ENCODE measurements at places on chromosomes 6 and 20. TPM values are rescaled to one million over a fixed set of nuclear protein-coding genes. Genes with fewer than 3 reads are reported as not detected.
A peak's percentile ranks its signal among the peaks of the same experiment; 100 is the strongest.

The FAM209A gene
- 3.3 TPM for total RNA-seq

The OLIG3 gene
- not detected for total RNA-seq

The PHACTR3 gene
- not detected for total RNA-seq

The CLVS2 gene
- not detected for total RNA-seq

The SNPH gene
- 3.0 TPM for total RNA-seq

The POU3F2 gene
- total RNA-seq, result not detected

The C6orf132 gene
- total RNA-seq, result 0.05 TPM

DNA sequence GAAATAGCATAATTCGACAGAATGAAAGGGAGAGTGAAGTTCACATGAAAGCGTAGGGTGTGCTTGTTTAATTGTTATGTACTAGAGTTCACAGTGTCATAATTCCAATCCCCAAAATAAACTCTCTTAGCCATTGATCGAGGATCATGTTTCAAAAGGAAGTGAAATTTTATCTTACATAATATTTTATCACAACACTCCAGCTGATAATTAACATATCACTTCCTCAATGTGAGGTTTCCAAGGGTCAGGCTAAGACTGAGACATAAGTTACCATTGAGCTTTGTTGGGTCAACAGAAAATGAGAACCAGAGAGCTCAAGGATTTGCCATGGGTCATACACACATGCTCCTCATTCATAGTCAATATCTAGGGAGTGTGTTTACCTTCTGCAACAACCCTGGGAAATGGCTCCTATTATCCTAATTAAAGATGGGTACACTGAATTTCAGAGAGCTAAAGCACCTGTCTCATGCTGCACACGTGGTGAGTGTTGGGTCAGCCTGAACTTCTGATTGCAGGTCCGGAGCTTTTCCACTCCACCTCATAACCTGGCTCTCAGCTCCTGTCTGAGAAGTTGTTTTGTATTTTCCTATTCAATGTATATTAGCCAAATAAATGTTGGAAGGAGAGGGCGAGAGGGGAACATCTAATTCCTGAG, 3.0 kb downstream of the GSTA2 start:
- DNase-seq, result no peak

The NKX2-4 gene
- not detected for total RNA-seq

The CNKSR3 gene
- not detected for total RNA-seq

DNA sequence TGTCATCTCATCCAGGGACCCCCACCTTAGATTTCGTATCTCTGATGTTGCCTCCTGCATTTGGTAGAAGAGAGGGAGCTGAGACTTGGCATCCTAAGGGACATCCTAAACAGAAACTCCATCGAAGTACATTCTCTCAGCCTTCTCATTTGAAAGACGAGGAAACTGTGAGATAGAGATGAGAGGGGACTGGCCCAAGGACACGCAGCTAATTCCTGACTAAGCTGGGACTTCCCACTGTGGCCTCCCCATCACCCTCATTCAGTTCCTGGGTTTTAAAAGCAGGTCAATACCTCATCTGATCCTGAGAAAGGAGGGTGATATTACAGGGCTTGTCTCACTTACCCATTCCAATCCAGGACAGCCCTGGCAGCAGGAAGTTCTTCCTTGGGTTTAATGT, 855 bp upstream of the WFDC5 start:
- no peak for DNase-seq

The FOXA2 gene
- not detected for total RNA-seq

The HLA-E gene
- total RNA-seq, result 1,043 TPM

DNA sequence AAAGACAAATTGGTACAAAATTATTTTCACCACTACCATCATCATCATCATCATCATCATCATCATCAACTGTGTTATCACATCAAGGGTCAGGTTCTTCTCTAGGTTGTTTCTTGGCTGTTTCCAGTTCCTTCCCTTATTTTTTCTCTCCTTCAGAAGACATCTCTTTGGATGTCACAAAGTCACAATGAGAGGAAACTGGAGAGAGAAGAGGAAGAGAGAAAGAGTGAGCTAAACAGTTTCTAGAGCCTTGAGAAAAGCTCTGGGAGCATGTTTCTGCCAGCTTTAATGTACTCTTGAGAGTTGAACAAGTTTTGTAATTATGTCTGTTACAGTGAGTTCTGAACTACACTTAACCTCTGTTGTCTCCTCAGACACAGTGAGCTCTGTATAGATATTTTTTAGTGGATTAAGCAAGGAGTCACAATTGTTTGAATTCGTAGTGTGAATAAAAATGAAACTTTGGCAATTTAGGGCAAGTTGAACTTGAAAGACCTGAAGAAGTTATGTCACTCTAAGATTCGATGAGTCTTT, 123.0 kb upstream of the AKIRIN2 start:
- no peak for DNase-seq

The TGM3 gene
- not detected for total RNA-seq

DNA sequence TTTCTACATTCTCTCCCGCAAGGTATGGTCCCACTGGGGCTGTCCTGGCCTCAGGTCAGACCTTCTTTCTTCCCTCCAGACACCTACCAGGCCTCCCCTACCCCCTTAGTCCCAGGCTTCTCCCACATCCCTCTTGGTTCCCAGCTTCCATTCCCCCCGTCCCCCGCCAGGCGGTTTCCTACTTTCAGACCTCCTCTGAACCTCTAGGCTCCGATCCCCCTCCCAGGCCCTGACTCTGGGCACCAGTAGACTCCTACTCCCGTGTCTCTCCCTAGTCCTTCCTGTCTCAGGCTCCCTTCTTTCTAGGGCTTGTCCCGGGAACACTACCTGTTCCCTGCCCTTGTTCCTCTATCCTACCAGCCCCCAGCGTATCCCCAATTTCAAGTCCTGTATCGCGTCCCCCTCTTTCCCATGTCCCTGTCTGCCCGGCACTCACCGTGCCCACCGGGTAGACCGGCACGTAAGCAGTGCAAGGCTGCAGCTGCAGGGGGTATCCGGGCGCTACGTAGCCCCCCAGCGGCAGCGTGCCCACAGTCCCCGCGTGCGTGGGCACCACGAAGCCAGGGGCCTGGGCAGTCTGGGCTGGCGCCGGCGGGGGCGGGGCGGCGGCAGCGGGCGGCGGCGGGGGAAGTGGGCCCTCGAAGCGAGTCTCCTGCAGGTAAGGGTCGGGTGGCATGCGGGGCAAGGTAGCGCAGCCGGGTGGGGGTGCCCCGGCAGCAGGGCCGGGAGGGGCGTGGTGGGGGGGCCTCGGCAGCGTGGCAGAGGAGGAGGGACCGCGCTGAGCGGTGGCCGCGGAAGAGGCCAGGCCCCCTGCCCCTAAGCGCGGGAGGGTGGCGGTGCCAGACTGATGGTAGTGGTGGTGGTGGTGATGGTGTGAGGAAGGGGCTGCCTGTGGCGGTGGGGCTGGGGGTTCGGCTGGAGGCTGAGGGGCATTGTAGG, 1.5 kb downstream of the PRRT1 start:
- DNase-seq, result no peak

DNA sequence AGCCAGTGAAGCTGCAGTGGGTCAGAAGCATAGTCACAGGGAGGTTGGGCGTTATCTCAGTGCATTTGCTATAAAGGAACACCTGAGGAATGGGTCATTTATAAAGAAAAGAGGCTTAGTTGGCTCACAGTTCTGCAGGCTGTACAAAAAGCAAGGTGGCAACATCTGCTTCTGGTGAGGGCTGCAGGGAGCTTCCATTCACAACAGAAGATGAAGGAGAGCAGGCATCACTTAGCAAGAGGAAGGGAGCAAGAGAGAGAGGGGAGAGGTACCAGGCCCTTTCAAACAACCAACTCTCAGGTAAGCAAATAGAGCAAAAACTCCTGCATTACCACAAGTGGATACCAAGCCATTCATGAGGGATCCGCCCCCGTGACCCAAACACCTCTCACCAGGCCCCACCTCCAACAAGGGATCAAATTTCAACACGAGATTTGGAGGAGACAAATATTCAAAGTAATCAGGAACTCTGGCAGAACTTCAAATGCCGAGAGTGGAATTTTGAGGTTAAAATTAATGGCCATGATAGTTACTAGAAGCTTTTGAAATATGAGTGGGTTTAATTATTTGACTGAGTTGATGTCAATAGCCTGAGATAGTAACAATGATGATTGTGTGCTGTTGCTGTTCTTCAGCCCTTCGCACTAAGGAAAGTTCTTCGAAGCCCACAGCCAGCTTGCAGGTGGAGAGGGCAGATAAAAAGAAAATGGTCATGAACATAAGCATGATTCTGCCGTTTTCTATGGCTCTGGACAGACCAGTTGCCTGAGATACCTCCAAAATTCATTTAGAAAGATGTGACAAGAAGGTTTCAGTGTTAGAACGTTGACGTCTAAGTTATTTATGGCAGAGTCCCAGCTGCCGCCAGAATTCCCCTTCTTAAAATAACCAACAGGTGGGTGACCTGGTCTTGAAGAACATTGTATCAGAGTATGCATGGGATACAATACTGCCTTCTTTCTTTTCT, 55.3 kb upstream of the ADTRP start:
- DNase-seq, result no peak

GRCh38 chr6:34897716-34898115, 8.7 kb downstream of the ANKS1A start:
- DNase-seq, result no peak

The WFDC5 gene
- total RNA-seq, result not detected

DNA sequence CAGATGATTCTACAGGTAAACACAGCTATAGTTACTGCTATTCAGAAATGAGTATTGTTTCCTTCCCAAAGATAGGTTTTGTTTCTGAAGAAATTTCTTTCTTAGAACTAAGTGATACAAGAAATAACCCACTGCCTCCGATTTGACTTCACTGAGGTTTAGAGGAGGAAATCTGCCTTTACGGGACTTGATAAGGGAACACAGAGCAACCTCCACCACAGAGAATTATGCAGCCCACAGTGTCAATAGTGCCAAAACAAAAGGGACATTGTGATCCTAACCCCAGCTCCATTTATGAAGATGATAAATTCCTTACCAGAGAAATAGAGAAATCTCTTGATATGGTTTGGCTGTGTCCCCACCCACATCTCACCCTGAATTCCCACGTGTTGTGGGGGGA, 164.6 kb downstream of the ZNF217 start:
- no peak for DNase-seq

- DNase-seq, result peak; percentile 88
These were observed 15.2 kb downstream of the COL19A1 start for GRCh38 chr6:69881322-69882151.

The GABRR1 gene
- total RNA-seq, result not detected

DNA sequence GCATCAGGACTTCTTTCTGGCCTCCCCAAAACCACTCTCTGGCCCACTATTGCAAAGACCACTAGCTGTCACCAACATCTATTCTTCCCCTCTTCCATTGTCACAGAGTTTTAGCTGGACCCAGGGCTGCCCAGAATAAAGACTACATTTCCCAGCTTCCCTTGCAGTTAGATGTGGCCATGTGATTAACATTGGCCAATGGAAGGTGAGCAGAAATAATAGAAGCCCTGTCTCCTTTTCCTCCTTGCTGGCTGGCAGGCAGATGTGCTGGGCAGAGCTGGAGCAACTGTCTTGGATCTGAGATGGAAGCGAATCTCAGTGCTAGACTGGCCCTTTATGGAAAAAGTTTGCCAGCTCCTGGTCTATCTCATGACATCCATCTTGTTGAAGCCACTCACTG, 97.0 kb downstream of the KCNB1 start:
- peak; percentile 15 for DNase-seq

- no peak for DNase-seq
These were observed 226.2 kb downstream of the DHX35 start for GRCh38 chr20:39188266-39188765.

The SMIM28 gene
- not detected for total RNA-seq

GRCh38 chr20:58054082-58054779, 174.2 kb downstream of the ANKRD60 start:
- no peak for DNase-seq

DNA sequence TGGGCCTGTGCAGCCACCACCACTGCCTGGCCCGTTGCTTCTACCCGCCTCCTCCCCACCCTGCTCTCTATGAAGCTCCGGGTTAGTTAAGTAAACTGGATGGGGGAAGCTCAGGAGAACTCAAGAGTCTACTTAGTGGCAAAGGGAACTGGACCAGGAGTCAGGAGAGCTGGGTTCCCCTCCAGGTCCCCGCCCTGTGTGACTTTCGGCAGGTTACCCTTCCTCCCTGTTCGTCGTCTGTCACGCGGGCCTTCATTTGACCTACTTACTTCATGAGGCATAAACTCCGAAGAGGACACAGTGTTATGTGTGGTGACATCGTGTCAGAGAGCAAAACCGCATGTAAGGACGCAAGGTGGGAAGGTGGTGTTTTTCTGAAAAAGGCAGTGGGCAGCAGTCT, 75.3 kb downstream of the TCP11 start:
- no peak for DNase-seq

The HDDC2 gene
- total RNA-seq, result 38.4 TPM

The HTR1E gene
- total RNA-seq, result not detected

GRCh38 chr20:19435821-19436220, 223.4 kb downstream of the SLC24A3 start:
- no peak for DNase-seq

DNA sequence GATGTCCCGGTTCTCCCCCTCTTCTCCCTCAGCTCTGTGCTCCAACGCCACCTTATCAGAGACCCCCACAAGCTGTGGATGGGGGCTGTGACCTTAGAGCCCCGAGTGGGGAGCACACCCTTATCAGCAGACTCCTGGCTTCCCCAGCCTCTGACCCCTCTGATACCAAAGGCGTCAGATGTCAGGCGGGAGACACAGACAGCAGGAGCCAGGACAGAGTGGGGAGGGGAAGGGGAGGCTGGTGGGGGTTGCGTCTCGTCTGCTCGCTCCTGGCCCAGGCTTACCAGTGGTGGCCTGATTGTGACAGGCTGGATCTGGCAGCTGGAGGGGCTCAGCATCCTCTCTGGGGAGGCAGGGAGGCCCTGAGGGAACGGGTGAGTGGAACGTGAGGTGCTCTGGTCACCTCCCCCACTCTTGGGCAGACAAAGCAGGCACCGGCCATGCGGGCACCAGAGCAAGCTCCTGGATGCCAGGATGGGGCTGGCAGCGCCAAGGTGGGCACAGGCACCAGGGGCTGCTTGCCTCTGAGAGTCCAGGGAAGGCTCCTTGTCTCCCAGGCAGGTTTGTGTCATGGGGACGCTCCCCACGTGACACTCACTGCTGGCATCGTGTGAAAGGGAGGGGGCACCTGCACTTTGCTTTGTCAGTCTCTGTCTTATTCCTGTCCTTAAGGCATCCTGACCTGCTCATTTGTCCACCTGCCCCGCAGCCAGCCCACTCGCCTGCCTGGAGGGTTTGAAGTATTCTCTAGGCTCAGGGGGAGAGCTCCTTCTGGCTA, 27.8 kb upstream of the GATA5 start:
- DNase-seq, result no peak

DNA sequence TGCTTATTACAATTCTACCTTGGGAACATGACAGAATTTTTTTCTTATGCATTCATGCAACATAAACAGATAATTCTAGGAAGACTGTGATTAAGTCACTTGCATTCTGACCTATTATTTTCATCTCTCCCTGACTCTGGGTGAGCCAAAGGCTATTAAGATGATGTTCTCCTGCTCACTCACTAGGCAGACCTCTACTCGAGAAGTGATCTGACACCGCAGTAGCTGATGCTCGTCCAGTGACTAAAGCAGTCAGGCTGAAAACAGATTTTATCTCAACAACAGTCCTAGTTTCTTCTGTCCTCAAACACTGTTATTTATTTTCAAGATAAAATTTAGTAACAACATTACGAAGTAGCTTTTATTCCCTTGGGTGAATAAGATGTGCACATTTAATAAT, 17.3 kb downstream of the NAA20 start:
- no peak for DNase-seq

The JPH2 gene
- 0.17 TPM for total RNA-seq

The PPP1R3G gene
- 0.24 TPM for total RNA-seq

The TCF19 gene
- 10.4 TPM for total RNA-seq

All from B cell (primary cell).